ENCODE measurements at places on chromosomes 6 and 20.

DNA sequence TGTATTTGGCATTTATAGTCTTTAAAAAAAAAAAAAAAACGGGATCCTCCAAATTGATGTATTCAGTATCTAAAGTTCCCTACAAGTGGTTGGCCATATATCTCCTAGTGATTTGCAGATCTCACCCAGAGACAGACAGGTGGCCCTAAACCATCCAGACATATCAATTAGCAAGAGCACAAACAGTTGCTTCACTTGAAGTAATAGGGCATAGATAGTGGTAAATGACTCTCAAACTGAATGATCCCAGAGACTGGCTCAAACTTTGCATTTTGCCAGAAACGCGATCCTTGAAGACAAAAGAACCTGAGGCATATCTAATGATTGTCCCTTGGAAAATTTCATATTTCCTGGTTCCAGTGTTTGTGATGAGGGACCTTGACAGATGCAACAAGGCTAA is 54.6 kb downstream of the HMGCLL1 start:
- DNase-seq = no peak

- no peak for DNase-seq
These were observed 9.2 kb upstream of the ZNF337 start for GRCh38 chr20:25705830-25706351.

- DNase-seq = no peak
These were observed 23.6 kb downstream of the XRN2 start for GRCh38 chr20:21326700-21327099.

GRCh38 chr20:21613512-21613911 is 92.0 kb upstream of the PAX1 start:
- no peak for DNase-seq
